Dermis microvascular lymphatic vessel endothelial cell (primary cell): ENCODE measurements at places on chromosomes 16 and 17. TPM values are rescaled to one million over a fixed set of nuclear protein-coding genes. Genes with fewer than 3 reads are reported as not detected.

GLOD4 gene
- total RNA-seq = 40.0 and 42.7 TPM in 2 replicates

CLEC3A gene
- not detected in 2 replicates for total RNA-seq

ZNF19 gene
- 1.3 TPM in 2 replicates for total RNA-seq

KRT14 gene
- not detected in 2 replicates for total RNA-seq

ATP1B2 gene
- total RNA-seq = not detected in 2 replicates

ABCA6 gene
- total RNA-seq = 2.2 and 7.5 TPM in 2 replicates

PTX4 gene
- total RNA-seq = under 0.01 and 0.13 TPM in 2 replicates

TMEM114 gene
- total RNA-seq = not detected in 2 replicates

DNA sequence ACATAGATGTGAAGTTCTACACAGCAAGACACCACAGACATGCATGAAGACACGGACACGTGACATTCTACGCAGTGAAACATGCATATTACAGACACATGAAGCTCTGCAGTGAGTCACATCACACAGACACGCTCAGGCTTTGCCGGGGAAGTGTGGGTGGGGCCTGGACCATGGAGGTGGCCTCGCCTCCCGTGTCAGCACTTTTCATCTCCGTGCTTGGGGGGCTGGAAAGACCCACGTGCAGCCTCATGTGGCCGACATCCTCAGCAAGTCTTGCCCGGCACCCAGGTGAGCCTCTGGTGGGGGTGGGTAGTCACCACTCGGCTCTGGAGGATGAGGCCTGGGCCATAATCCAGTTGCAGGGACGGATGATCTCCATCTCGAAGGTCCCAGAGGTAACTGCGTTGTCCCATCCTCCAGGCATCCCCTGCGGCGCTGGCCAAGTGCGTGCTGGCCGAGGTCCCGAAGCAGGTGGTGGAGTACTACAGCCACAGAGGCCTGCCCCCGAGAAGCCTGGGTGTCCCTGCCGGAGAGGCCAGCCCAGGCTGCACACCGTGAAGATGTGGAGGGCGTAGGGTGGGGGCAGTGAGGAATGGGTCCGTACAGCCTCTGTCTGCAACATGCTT is 17.3 kb upstream of the DPEP1 start:
- DNase-seq = no peak

DNA sequence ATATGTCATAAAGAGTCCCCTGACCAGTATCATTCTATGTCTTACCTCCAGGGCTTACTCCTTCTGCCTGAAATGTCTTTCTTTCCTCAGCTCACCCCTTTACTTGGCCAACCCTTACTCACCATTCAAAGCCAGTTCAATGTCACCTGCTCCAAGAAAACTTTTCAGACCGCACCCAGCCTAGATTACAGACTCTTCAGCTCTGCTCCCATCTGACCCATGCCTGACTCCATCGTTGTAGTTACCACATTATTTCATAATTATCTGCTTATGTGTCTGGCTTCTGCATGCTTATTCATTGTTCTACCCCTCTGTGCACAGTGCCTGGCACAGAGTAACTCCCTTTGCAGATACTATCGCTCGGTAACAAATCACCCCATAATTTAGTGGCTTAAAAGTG is 62.5 kb upstream of the TOB1 start:
- no peak for DNase-seq

- peak; percentile 60 for DNase-seq
Observed at GRCh38 chr17:8488901-8489300, 53.2 kb downstream of the NDEL1 start.

DNA sequence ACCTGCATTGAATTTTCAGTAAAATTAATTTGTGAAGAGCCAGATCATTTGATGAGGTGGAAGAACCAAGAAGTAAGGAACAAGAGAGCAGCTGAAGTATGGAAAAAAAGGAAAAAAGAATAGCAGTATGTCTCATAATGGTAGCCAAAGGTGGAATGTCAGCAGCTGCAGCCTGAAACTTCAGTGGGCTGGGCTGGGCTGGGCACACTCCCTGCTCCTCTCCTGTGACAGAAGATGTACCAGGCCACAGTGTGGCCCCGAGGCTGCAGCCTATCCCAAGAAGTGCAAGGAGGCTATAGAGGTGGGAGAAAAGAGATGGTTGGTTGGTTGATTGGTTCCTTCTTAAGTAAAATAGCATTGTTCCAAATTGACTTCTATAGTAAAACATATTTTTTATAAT is 84.5 kb downstream of the TNRC6C start:
- no peak for DNase-seq

- DNase-seq = no peak
Observed at GRCh38 chr16:72728516-72728915, 319.4 kb downstream of the ZFHX3 start.

DNA sequence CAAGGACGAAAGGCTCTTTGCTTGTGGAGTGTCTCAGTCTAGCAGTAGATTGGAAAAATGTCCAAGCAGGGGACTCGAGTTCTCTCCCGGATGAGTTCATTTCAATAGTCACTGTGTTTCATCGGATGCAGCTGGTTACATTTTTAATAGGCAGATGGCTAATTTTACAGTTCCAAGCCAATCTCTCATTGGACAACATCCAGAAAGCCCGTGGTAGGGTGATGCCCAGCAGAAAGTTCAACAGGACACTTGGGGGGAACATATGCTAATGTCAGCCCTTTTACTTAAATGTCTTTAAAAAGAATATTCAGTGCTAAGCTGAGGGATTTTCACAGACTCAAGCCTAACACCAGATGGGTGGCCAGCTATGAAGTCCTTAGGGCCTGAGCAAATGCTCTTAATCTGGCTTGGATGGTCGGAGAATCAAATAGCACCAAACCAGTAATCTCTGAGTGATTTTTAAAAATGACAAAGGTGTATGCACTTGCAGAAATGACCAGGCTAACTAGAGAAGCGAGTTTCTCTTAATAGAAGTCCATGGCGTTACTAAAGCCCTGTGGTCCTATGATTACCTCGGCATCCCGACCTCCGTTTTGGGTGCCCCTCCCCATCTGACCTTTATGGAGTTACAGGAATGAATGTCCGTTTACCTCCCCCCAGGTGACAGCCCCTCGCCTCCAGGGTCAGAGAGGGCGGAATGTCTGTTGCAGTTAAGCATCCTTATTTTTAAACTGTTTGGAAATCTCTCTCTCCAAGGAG is 289.2 kb upstream of the SALL1 start:
- DNase-seq = no peak

DNA sequence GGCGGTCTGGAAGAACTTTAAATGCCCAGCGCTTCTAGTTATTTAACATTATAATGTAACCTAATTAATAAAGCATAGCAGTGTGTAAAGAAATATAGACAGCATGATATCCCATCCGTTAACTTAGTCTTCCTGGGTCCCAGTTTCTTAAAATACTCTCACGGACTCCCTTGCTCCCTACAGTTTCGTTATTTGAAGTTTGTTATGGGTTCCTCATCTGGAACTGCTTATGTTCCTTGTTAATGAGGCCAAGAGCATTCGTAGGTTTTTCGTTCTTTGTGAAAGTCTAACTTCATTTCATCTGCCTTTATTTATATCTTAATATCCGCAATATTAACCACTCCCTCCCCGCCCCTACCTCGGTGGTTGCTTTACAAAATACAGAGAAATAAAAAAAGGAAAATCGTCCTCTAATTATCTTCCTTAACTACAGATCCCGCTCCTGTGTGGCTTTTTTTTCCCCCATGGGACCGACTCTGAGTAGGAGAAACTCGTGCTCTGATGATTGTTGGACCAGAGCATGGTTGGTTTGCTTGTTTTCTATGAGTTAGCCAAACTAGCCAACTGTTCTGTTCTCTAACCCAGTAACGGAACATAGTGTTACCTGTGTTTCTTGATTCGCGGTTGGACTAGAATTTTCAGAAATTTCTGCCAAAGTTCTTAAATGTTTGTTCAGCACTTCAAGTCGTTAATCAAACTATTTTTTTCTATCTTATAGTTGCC is 863 bp downstream of the ADPRM start:
- DNase-seq = peak; percentile 19

- DNase-seq = no peak
Observed at GRCh38 chr17:37676115-37676925, 33.1 kb upstream of the DDX52 start.

DNA sequence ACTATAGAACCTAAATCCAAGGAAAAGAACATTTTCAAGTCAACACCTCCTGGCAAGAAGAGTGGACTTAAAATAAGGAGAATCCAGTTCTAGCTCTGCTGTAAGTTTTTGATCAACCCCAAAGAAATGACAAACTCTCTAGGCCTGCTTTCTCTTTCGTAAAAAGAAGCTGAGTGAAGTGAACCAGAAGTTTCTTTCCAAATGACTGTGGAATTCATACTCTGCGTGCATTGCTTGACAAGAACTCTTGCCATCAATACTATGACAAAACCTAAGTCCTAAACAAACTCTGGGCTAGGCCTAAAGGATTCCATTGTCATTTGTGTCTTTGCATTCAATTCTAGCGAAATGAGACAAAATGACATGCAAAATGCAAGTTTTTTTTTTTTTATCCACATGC is 187.5 kb upstream of the SOX9 start:
- DNase-seq = no peak

DNA sequence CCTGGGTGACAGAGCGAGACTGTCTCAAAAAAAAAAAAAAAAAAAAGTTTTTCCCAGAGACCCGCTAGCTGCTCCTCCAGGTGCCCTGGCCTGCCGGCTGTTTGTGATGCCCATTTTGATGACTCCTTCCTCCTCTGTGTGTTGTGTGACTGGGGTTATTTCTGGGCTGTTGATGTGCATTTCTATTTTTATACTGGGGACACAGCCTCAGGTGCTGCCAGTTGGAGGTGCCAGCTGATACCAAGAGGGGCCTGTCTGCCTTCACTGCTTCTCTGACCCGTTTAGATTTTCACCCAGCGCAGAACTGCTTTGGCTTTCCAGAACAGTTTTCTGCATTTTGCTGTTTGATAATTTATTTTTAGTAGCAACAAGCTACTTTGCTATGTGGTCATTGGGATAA is 6.7 kb downstream of the PLA2G15 start:
- no peak for DNase-seq

- DNase-seq = no peak
Observed at GRCh38 chr16:31473264-31473984, 1.5 kb downstream of the TGFB1I1 start.

DNA sequence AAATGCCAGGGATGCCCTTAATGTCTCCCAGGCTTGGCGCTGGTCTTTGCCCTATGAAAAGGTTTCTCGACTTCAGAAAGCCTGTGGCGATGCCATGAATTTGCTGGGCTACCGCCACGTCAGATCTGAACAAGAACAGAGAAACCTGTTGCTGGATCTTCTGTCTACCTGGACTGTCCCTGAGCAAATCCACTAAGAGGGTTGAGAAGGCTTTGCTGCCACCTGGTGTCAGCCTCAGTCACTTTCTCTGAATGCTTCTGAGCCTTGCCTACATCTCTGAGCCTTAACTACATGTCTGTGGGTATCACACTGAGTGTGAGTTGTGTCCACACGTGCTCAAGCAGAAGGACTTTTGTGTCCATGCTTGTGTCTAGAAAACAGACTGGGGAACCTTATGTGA is 11.4 kb downstream of the CHST4 start:
- DNase-seq = peak; percentile 45

- no peak for DNase-seq
Observed at GRCh38 chr16:81826523-81826922, 47.4 kb downstream of the PLCG2 start.

DNA sequence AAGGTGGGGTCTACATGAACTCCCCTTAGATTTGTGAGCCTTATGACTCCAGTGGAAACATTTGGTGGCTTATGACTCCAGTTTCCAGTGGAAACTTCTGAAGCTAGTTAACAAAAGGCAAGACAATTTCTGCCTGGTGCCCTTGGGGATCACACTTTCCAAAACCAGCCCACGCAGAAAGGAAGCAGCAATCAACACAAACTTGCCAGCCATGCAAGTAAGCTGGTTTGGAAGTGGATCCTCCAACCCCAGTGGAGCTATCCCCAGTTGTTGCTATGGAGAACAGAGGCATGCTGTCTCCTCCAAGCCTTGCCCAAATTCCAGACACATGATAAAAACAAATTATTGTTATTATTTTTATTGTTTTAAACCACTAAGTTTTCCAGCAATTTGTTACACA is 130.9 kb downstream of the CDH11 start:
- DNase-seq = no peak

DNA sequence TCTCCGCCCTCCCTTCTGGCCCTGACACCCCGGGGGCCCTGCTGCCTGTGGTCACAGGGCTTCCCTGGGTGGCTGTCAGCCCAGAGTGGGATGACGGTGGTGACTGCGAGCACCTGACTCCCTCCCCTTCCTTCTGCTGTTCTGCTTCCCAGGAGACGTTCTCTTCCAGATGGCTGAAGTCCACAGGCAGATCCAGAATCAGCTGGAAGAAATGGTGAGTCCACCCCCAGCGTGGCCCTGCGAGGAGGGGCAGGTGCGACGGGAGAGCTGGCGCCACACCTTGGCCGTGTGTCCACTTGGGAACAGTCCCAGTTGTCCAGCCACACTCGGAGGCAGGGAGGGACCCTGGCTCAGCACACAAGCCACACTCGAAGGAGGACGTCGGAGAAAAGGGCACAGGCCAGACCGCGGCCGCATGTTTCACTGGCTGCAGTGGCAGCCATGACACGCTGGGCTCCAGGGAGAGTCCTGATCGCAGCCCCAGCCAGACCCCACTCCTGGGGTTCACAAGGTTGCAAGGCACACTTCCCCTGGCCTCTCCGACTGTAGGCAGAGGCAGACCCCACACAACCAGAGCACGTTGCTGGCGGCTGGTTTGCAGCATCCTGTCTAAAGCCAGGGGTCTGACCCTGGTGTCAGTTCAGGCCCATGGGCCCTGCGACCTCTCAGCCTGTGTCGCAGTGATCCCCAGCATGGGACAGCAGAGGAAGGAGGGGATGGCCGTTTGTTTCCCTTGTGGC is 49.9 kb downstream of the BAIAP2 start:
- DNase-seq = peak; percentile 63
